ENCODE measurements at places on chromosomes 6 and 20.
A peak's percentile ranks its signal among the peaks of the same experiment; 100 is the strongest.

- no peak for DNase-seq
These were observed 38.4 kb upstream of the GCNT2 start for GRCh38 chr6:10482636-10483257.

- DNase-seq = no peak
These were observed 91.2 kb downstream of the ISM1 start for GRCh38 chr20:13312300-13312699.

DNA sequence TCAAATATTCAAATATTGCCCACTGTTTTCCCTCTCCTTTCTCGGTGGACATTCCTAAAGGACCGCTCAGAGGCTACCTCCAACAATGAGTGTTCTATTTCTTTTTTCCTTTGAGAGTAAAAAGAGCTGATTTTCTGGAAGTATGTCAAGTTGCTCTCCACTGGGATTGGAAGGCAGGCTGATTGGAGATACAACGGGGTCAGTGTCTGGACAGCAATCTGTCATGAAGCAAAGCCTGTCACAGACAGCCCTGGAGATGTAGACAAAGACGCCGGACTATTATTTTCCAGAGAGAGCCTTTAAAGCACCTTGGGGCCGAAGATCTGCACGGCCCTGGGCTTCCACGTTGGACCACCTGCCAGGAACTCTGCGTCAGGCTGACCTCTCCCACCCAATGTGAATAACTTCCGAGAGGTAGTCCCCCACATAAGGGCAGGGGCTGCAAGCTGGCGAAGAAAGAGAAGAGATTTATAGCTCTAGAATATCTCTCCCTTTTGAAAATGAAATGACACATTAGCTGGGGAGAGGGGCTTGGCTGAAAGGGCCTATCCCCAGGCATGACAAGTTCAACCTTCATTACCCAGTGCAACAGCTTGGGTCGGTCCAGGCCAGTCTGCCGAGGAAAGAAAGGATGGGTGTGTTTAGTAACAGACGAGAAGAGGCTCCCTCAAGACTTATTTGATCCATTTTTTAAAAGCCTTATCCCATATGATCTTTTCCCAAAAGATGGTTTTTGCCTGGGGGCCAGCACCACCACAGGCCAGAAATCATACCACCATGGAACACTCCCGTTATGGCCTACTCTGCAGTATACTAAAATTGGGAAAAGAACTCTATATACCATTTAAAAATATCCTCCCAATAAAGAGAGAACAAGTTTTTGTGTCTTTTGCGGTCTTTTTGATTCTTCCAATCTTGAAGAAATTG lies 131.1 kb downstream of the OLIG3 start:
- DNase-seq = no peak

GRCh38 chr6:50819466-50819903 lies 814 bp downstream of the TFAP2B start:
- no peak for DNase-seq

GRCh38 chr6:123655521-123656306 lies 19.0 kb upstream of the TRDN start:
- peak; percentile 55 for DNase-seq

DNA sequence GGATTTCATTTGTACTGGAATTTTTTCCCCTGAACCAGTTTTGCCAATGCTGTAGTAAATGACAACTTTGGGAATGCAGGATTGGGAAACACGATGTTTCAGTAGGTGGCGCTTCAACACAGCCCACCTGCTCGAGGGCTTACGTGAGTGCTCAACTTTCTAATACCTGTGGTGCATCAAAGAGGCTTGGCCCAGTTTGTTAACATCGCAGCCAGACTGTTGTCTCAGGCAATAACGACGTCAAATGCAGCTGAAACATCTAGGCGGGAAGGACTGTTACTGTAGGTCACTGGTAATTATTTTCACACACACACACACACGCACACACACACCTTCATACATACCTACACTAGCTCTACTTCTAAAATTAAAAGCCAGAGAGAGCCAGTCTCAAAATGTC lies 815.5 kb upstream of the SLC35B3 start:
- no peak for DNase-seq

GRCh38 chr20:5077761-5078387 lies 41.9 kb downstream of the PCNA start:
- no peak for DNase-seq

DNA sequence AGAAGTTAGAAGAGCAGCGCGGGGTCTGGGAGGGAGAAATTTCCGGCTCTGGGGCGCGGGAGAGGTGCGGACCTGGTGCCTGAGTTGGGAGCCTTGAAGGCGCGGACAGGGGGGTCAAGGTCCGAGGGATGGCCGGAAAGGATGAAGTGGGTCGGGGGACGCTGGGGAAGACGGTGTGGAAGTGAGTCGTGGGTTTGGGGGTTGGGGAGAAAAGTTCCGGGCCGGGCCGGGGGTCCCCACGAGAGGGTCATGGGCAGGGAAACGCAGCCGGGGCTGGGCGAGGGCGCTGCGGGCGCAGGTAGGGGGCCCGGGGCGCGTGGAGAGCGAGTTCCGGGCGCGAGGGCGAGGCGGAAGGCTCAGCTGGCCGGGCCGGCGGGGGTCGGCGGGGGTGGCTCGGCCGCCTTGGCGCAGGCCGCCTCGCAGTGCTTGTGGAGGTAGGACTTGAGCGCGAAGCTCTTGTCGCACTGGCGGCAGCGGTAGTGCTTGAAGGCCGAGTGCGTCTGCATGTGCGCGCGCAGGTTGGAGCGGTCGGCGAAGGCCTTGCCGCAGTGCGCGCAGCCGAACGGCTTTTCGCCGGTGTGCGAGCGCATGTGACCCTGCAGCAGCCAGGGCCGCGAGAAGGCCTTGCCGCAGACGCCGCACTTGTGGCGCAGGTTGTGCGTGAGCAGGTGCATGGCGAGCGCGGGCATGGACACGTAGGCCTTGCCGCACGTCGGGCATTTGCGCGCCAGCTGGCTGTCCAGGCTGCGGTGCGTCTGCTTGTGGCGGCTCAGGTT lies 10.5 kb upstream of the SRXN1 start:
- no peak for DNase-seq

GRCh38 chr20:60043435-60043834 lies 85.2 kb downstream of the CDH26 start:
- DNase-seq = no peak

DNA sequence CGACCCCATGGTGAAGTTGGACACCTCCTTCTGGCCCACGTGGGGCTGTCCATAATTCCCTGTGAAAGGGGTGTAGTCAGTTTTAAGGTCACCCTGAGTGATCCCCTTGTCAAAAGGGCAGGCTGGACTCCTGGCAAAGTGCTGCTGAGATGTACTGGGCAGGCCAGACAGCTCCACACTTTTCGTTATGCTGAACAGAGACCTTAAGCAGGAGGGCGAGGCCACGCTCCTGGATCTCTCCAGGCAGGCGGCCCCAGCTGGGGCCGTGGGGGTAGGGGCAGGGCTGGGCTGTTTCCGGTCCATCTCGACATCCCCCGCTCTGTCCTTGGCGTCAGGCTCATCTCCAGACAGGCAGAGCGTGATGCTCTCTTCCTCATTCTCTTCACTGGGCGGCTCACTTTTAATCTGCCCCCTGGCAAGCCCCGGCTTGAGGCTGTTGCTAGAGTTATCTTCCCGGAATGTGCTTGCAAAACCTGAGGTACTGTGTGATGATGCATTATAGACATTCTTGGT lies 56.7 kb downstream of the GJA10 start:
- DNase-seq = no peak

DNA sequence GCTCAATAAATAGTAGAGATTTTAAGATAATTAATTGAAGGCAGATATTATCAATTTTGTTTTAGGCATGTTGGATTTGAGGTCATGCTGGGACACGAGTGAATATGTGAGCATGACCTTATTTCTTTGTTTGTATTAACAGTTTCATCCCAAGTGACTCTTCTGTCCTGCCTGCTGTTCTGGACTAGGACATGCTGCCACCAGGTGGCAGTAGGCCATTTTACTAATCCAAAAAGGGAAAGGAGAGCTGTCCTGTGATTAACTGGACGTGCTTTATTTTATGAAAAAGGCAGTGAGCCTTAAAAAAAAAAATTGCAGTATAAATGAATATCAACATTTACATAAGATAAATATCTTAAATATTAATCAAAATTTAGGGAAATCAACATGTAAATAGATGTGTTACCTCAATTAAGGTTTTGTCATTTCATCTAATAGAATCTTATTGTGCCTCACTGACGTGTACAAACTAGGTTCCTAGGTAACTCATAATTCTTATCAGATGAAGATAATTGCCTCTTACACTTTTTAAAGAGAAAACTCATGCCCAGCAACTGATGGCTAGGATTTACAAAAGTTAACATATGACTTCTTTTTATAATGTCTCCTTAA lies 49.8 kb downstream of the FRK start:
- DNase-seq = peak; percentile 52

DNA sequence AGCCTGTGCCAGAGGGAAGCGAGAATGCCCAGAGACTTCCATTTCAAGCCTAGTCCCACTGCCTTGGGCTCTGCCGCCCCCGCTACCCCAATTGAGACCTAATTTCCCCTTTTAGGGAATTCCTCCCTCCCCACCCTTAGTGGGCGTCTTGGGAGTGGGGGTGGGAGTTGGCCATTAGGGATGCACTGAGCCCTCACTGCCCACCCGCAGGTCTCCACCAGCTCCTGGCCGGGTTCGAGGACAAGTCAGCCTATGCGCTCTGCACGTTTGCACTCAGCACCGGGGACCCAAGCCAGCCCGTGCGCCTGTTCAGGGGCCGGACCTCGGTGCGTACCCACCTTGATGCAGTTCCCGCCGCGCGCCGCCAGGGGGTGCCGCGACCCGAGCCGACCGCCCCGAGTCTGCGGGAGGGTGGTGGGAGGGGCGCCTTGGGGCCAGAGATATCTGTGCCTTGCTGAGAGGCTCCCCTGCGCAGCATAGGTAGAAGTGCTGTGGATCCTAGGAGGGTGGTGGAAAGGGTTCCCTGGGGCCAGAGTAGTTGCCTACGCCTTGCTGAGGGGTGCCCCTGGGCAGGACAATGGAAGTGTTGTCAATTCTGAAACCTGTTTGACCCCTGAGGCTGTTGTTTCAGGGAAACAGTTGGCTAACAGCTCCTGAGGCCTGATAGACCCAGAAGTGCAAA lies 9.2 kb downstream of the ITPA start:
- peak; percentile 7 for DNase-seq

DNA sequence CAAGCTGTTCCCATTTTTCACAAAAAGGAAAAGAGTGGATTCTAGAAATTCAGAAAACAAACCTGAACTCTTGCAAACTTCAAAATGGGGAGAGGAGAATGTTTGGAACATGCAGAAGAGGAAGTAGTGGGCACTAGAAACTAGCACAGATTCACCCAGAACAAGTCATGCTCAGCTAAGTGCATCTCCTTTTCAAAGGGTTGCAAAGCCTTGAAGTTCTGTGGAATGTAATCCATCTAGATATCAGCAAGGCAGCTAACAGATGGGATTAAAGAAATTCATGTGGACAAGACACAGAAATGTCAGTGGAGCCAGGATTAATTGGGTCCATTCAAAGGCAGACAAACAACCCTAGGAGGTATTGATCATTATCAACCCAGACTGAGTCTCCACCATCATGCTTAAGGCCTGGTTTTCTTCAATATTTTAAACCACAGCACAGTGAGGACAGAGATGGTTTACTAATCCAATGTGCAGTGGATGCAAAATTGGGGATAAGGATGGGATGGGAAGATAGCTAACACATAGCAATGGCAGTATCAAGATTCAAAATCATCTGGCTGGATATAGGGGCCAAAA lies 31.3 kb downstream of the KCNK5 start:
- DNase-seq = no peak

DNA sequence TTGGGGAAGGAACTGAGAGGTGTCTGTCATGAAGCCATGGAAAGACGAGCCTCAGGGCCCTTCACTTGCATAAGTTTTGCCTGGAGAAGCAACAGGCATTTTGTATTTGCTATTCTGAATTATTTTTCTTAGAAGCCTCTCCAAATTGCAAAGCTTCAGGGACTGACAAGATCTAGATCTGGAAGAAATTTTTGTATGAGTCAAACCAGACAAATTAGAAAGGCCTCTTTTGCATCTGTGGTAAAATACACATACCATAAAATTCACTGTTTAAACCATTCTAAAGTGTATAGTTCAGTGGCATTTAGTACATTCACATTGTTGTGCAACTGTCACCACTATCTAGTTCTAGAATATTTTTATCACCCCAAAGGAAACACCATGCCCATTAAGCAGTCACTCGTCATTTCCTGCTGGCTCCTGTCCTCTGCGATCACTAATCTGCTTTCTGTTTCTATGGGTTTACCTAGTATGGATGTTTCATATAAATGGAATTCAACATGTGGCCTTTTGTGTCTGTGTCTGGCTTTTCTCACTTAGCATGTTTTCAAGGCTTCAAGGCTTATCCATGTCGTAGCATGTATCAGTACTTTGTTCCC lies 269.1 kb downstream of the PHF3 start:
- DNase-seq = no peak

DNA sequence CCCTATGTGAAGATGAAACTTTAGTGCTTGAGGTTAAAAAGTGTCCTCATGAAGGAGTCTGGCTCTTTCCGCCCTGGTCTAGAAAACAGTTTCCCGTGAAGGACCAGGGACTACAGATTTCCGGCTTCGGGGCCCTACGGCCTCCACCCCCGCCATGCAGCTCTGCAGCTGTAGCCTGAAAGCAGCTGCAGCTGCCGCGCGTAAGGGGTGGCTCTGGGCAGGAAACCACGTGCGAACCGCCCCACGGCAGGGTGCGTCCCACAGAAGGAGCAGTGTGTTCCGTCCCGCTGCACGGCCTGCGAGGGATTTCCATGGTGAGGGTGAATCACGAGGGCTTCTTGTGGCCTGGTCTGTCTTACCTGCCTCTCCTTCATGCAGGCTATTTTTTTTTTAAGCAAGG lies 117.0 kb downstream of the ERMARD start:
- DNase-seq = no peak

DNA sequence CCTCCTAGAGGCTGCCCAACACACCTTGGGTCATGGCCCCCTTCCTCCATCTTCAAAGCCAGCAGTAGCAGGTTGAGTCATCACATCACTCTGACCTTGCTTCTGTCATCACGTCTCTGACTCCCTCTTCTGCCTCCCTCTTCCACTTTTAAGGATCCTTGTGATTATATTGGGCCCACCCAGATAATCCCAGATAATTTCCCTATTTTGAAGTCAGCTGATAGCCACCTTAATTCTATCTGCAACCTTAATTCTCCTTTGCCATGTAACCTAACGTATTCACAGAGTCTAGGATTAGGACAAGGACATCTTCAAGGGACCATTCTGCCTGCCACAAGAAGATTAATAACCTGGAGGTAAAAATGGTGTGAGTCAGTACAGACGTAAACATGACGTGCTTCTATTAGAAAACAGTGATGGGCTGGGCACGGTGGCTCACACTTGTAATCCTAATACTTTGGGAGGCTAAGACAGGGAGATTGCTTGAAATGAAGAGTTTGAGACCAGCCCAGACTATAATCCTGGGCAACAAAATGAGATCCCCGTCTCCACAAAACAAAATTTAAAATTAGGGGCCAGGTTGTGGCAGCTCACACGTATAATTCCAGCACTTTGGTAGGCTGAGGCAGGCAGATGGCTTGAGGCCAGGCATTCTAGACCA lies 3.3 kb downstream of the ZSWIM3 start:
- DNase-seq = no peak

- no peak for DNase-seq
These were observed 54.9 kb upstream of the ARHGAP18 start for GRCh38 chr6:129764761-129765407.

DNA sequence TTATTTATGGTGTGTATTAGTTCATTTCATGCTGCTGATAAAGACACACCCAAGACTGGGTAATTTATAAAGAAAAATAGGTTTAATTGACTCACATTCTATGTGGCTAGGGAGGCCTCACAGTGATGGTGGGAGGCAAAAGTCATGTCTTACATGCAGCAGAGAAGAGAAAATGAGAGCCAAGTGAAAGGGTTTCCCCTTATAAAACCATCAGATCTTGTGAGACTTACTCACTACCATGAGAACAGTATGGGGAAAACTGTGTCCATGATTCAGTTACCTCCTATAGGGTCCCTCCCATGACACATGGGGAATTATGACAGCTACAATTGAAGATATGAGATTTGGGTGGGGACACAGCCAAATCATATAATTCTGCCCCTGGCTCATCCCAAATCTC lies 150.0 kb upstream of the AHI1 start:
- no peak for DNase-seq
